ENCODE measurements at places on chromosomes 4 and X. TPM values are rescaled to one million over a fixed set of nuclear protein-coding genes. Genes with fewer than 3 reads are reported as not detected.

Gene ETDC
- not detected for total RNA-seq

Gene DAPP1
- total RNA-seq, result not detected

Gene CXCR3
- total RNA-seq, result not detected

Gene TBC1D8B
- total RNA-seq, result 7.9 TPM

Gene ZGRF1
- 12.9 TPM for total RNA-seq

Gene DCUN1D4
- 47.3 TPM for total RNA-seq

Gene MSX1
- 9.0 TPM for total RNA-seq

Gene RAI2
- total RNA-seq, result 2.2 TPM

Gene SORCS2
- total RNA-seq, result 0.05 TPM

Gene GC
- not detected for total RNA-seq

Gene CNKSR2
- 0.17 TPM for total RNA-seq

Gene TRIM60
- total RNA-seq, result not detected

Gene MAGEA2
- not detected for total RNA-seq

Gene ZNF141
- total RNA-seq, result 12.7 TPM

Gene FAM236D
- total RNA-seq, result not detected

Gene HHIP
- total RNA-seq, result 191 TPM

Data from dermis blood vessel endothelial cell (primary cell).